ENCODE measurements at places on chromosomes 1 and 21. TPM values are rescaled to one million over a fixed set of nuclear protein-coding genes. Genes with fewer than 3 reads are reported as not detected.

The ACTN2 gene
- not detected for total RNA-seq

The OPRD1 gene
- total RNA-seq, result not detected

The KIAA1614 gene
- not detected for total RNA-seq

The OR2G6 gene
- total RNA-seq, result not detected

DNA sequence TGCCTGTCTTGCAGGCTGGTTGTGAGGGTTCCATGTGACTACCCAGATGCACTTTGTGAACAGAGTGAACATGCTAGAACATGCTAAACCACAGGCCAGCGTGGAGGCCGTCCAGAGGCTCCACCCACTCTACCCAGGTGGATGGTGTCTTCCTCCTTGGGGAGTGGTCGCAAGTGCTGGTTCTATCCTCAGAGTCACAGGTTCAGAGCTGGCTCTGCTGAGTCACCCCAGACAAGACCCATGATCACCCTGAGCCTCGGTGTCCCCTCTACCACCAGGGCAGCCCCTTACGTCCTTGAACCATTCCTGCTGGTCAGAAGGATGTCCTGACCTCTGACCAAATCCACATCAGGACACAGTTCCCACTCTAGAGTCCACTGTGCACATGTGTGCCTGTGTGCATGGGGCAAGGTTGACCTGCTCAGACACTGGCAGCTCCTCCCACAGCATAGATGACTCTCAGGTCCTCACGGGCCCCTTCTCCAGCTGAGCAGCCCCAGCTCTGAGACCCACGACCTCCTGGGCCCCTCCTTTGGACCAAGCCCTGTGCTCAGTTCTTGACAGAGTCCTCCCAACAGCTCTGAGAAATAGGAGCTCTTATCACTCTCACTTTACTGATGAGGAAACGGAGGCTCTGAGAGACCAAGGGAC lies 391.8 kb downstream of the MATN1 start:
- no peak for DNase-seq

- peak; percentile 67 for DNase-seq
These were observed 31.7 kb upstream of the TMEM125 start for GRCh38 chr1:43238085-43238484.

DNA sequence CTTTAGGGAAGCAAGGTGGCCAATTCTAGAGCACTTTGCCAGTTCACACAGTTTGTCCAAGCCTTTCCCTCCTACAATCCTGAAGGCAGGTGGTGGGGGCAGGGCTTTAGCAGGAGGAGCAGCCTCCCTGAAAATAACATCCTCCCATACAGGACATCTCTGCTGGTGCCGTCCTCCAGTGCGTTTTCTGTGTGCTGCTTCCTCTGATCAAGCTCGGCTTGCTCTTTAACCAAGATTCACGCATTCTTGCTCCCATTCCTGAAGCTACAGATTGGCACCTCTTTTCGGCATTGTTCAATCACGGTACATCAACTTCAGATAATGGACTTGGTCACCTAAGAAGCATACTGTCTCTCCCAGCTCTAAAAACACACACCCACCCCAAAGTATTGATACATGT lies 7.5 kb upstream of the DPT start:
- DNase-seq, result no peak

DNA sequence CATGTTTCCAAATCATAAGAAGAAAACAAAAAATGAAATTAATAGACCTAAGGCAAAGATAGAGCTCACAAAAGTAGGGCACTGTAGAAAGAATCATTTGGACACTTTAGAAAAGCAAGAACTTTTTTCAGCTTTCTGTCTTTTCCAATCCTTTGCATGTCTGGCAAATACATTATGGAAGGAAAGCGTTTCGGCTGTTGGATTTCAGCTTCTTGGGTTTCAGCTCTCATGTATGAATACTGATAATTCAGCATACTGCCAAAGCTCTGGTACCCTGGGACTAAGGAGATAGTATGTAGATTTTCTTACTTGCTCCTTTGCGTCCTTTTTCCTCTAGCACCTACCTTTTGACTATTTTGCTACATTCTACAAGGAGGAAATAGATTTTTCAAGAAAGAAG lies 375.9 kb downstream of the BRINP3 start:
- no peak for DNase-seq

Measured in OCI-LY7 (cell line).